Panc1 (cell line): ENCODE measurements at places on chromosomes 12 and 14. TPM values are rescaled to one million over a fixed set of nuclear protein-coding genes. Genes with fewer than 3 reads are reported as not detected.

GRCh38 chr14:42277840-42278239, 671.2 kb downstream of the LRFN5 start:
- DNase-seq, result no peak

DNA sequence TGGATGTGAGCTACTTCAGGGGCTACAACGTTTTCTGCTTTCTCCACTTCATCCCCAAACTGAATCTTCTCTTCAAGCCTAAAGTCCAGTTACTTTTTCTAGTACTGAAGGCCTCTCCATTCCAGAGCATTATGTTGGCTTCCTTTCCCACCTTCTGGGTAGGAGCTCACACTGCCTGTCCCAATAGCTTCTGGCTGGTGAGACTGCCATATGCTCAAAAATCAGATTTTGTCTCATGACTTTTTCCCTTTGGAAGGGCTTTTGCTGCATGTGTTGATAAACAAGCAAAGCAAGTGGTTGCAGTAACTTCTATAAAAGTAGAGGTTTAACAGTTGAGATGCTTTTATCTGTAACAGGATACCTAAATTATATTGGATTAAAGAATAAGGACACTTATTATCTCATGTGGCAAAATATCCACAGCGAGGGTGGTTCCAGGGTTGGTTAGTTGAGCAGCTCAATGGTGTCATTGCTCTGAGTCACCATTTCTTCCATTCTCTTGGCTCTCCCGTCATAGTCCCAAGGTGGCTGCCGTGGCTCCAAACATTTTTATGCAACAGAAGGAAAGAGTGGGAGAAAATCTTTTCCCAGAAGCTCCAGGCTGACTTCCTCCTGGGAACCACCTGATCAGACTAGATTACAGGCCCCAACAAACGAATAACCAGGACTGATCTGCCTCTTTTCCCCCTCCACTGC, 15.1 kb upstream of the PPFIBP1 start:
- no peak for DNase-seq

GRCh38 chr12:126607867-126608266, 1542.6 kb downstream of the AACS start:
- DNase-seq, result no peak

DNA sequence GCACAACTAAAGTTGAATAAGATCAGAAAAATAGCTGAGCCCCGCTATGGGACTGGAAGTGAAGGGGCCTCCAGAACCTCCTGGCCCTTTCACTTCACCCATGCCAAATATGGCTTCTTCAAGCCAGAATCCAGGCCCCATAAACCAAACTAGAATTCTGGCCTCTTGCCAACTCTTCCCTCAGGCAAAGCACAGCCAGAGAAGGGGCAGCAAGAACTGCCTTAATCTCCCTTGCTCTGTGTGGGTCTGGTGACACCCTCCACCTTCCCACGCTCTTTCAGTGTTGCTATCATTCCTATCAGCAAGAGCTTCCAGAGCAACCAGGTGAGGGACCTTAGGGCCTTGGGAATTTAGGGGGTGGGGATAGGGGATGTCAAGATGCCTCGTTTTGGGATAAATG, 3.1 kb upstream of the PNMA1 start:
- DNase-seq, result no peak

GRCh38 chr12:39505023-39505422, 62.1 kb upstream of the KIF21A start:
- DNase-seq, result no peak

GRCh38 chr12:1318327-1319031, 275.9 kb downstream of the FBXL14 start:
- no peak for DNase-seq

- DNase-seq, result no peak
Measured at GRCh38 chr12:16359512-16360491, 12.4 kb downstream of the MGST1 start.

DNA sequence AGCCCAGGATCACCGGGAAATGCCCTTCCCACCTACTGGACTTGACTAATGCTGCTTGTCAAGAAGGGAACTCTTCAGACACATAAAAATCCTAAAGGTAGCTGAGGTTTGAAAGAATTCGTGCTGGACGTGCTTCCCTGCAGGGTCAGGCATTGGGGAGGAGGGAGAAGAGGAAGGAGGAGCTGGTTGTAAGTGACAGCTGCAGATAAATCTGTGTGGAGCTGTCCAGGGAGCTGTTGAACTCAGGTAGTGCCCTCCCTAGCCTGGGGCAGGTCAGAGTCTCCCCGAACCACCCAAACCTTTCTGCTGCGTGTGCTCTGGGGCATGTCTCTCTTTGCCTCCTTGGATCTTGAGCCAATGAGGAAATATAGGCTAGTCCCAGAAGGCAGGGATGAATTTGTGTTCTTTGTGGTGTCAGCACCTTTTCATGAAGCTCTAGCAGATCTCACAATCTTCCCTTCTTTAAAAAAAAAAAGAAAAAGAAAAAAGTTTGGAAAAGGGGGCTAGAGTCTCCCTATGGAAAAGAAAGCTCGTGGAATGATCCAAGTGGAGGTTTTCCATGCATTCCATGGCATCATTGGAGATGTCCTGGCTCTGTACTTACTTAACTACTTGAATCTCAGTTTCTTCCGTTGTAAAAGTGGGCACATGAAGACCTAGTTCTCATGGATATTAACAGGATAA, 23.6 kb upstream of the FOS start:
- no peak for DNase-seq

GRCh38 chr14:100049220-100049619, 16.0 kb upstream of the EVL start:
- DNase-seq, result no peak

DNA sequence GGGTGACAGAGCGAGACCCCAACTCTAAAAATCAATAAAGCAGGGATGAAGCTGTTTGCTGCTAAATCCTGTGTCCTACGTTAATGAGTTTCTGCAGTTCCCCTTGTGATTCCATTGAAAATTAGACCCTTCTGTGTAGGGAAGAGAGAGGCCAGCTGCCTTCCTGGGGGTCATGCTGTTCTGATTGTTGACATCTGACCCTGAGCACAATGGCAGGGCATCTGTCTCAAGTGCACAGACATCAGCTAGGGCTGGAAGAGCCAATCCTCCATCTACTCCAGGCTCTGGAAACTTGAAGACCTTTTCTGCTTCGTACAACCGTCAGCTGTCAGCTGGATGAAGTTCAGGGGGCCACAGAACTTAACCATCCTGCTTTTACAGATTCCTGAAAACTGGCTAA, 10.1 kb downstream of the FBXL14 start:
- DNase-seq, result no peak

DNA sequence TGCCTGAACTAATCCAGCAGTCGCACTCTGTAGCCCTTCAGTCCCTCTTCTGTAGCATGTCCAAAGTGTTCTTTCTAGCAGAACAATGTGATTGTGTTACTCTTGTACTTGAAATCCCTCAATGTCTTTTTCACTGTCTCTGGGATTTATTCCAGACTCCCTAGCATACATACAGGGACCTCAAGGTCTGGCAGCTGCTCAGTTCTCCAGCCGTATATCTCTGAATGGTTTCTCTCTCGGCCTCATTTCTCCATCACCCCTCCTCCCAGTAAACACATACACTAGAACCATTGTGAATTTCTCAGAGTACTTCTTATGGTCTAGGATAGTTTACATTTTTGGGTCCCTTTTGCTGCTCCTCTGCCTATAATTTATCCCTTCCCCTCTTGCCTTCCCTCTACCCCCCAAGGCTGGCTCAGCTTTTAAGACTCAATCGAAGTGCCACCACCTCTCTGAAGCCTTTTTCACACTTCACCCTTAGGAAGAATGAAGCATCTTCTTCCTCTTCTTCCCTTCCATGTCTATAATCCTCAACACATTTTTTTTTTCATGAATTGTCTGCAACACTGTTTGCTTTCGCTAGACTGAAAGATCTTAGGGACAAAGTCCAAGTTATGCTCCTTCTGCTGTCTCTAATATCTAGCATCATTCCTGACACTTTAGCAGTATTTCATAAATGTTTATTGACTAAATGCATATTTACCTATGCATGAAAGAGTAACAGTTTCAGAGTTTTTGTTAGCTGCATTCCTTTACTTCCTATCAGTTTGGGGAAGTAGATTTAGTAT, 446.1 kb downstream of the ZFP36L1 start:
- no peak for DNase-seq

DNA sequence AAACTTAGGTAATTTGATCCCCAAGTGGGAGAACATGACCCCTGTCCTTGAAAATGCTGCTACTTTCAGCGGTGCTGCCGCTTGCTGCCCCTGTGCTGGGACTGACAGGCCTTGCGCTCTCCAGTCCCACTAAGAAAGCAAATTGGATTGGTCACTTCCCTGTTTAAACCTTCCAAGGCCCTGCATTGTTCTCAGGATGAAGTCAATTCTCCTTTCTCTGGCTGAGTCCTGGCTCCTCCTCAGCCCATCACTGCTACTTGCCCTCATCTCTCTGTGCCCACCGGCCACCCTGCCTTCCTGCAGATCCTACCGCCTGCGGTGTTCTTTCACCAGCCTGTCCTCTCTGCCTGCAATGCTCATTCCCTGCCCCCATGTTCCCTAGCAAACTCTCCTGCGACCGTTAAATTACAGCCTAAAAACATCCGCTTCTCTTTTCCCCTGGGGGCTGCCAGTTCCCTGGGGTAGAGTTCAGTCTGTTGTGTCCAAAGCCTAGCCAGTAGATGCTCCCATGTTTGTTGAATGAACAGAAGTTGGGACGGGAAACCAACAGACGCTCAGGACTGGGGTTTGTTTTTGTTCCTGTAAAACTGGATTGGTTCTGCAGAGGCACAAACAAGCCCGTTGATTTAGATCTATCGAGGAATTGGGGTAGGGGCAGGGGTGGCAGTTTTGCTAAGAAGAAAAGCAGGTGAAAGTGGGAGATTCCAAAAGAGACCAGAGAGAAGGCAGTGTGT, 127.3 kb upstream of the HIF1A start:
- DNase-seq, result no peak

GRCh38 chr14:92450351-92451070, 63.1 kb upstream of the RIN3 start:
- no peak for DNase-seq

- no peak for DNase-seq
Measured at GRCh38 chr12:2959192-2959504, at the start of gene TEAD4. TSS of gene TEAD4 (plus strand) at chr12:2959397.

The MED13L gene
- 170 TPM for total RNA-seq

The IFNG-AS1 gene
- total RNA-seq, result not detected

The ATF1 gene
- 52.2 TPM for total RNA-seq

The COX6A1 gene
- total RNA-seq, result 557 TPM

The GARIN6 gene
- total RNA-seq, result not detected
